ENCODE measurements at places on chromosomes 6 and 20.

DNA sequence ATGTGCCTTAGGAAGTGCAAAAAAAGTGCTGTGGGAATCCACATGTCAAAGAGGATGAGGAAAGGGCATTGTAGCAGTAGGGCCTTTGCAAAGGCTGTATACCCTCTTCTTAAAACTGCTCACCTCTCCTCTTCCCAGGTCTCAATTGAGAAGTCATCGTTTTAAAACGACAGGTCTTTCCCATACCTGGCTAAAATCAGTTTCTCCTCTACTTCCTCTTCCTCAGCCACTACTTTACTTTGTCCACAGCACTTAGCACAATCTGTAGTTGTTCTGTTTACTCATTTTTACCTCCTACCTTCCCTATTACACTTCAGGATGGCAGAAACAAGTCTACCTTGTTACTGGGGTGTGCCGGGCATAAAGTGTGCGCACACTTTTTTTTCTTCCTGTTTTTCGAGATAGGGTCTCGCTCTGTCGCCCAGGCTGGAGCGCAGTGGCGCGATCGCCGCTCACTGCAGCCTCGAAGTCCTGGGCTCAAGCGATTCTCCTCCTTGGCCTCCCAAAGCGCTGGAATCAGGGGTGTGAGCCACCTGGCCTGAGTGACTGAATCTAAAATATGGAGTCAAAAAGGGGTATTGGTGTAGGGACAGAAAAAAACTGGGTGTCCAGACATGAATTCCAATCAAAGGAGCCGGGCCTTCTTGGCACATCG is 9.8 kb upstream of the ELOVL5 start:
- no peak for DNase-seq

- DNase-seq: no peak
Observed at GRCh38 chr20:24060851-24061590, 72.4 kb upstream of the GGTLC1 start.

- no peak for DNase-seq
Observed at GRCh38 chr6:84136364-84137050, 90.9 kb downstream of the CEP162 start.

- no peak for DNase-seq
Observed at GRCh38 chr6:111050261-111051023, 36.9 kb upstream of the SLC16A10 start.
